NK-92 treated with Interleukin-12 subunit alpha and Interleukin-12 subunit beta, amount 100 ng/mL, for 24 hours (cell line): ENCODE measurements at places on chromosomes 6 and 20.

DNA sequence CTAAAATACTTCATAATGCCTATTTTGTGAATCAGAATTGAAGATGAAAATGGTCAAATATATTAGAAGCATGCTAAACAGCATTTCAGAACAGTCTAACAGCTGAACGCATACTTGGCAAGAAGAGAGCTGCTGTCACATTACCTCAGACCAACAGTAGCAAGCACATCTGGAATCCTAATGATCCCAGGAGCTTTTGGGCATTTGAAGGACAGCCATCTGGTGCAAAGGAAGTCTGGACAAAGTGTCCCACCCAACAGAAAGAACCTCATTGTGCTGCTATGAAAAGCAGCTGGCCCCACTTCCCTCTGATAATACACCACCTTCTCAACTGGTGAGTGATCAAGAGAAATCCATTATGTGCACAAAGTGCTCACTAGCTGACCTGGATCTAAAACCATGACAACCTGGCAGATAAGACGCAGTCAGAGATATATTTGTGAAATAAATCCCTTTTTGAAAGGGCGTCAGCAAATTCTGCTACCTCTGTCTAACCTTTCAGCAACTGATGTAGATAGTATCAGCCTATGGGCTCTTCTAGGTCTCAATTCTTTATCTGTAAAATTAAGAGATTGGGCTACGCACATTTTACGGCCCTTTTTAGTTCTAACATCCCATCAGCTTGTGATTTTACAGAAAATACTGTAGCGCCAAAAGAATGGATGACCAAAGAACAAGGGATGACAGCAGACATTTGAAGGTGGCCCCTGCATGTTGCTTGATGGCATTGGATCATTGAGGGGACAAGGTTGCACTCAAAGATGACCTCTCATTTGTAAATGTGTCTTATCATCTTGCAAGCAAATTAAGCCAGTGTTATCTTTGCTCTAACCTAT lies 78.7 kb downstream of the SGK1 start:
- no peak for DNase-seq

GRCh38 chr6:52522151-52522626 lies 54.7 kb downstream of the TRAM2 start:
- DNase-seq: no peak

- DNase-seq: no peak
Measured at GRCh38 chr6:15504581-15505350, 158.1 kb downstream of the DTNBP1 start.

- no peak for DNase-seq
Measured at GRCh38 chr6:73375216-73375615, 5.5 kb upstream of the OOEP start.

- DNase-seq: no peak
Measured at GRCh38 chr6:156950531-156950930, 173.4 kb downstream of the ARID1B start.

GRCh38 chr6:112281821-112282615 lies 27.7 kb upstream of the LAMA4 start:
- no peak for DNase-seq

- DNase-seq: no peak
Measured at GRCh38 chr20:1275919-1276318, 9.8 kb downstream of the SNPH start.

DNA sequence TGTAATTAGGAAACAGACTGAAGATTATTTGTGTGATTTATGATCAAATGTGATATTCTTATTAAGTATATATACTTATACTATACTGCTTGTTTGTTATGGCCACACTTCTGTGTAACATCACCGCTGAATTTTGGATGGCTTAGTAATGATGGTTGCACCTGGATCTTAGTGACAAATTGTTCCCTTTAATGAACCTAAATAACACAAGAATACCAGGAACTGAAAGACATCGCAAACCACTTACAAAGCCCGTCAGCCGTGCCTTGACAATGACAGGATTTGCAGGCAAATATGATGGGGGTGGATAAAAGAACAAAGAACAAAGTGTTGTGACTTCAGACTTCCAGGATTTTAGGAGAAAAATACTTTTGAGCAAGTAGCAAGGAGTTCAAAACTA lies 67.1 kb downstream of the LAMP5 start:
- DNase-seq: no peak

DNA sequence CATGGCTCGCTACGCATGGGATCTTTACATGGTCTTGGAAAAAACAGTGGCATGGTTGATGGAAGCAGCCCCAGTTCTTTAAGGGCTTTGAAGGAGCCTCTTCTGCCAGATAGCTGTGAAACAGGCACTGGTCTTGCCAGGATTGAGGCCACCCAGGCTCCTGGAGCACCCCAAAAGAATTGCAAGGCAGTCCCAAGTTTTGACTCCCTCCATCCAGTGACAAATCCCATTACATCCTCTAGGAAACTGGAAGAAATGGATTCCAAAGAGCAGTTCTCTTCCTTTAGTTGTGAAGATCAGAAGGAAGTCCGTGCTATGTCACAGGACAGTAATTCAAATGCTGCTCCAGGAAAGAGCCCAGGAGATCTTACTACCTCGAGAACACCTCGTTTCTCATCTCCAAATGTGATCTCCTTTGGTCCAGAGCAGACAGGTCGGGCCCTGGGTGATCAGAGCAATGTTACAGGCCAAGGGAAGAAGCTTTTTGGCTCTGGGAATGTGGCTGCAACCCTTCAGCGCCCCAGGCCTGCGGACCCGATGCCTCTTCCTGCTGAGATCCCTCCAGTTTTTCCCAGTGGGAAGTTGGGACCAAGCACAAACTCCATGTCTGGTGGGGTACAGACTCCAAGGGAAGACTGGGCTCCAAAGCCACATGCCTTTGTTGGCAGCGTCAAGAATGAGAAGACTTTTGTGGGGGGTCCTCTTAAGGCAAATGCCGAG lies 78.2 kb downstream of the ASXL1 start:
- DNase-seq: no peak

DNA sequence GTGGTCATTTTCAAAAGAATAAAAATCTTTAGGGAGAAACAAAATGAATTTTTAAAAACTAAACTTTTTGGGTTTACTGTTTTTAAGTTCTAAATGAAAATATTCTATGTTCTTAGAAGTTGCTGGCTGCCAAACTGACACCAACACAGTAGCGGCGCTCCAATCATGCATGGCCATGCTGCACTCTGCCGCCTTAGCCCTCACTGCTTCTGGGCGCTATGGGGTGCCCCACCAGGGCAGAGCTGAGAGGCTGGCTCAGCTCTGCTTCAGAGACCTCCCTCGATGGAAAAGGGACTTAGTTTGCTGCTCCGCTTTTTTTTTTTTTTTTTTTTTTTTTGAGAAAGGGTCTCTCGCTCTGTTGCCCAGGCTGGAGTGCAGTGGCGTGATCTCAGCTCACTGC lies 20.9 kb downstream of the EZR start:
- no peak for DNase-seq

DNA sequence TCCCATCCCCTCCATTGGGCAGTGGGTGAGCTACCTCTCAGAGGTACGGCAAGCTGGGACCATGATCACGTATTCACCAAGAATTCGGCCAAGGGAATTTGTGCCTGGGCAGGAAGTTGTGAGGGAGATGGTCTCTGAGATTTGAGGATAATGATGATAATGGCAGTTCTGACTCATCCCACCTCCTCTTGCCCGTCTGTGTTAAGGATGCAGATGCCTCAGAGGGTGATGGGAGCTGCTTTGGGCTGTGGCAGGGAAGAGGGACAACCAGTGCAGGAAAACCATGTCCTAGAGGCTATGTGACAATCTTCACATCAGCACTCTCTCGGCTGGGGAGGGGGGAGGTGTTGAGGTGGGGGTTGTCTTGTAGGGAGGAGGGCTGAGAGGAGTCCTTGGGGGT lies 4.3 kb downstream of the TGM6 start:
- DNase-seq: no peak
